ENCODE measurements at places on chromosomes 4 and X.

DNA sequence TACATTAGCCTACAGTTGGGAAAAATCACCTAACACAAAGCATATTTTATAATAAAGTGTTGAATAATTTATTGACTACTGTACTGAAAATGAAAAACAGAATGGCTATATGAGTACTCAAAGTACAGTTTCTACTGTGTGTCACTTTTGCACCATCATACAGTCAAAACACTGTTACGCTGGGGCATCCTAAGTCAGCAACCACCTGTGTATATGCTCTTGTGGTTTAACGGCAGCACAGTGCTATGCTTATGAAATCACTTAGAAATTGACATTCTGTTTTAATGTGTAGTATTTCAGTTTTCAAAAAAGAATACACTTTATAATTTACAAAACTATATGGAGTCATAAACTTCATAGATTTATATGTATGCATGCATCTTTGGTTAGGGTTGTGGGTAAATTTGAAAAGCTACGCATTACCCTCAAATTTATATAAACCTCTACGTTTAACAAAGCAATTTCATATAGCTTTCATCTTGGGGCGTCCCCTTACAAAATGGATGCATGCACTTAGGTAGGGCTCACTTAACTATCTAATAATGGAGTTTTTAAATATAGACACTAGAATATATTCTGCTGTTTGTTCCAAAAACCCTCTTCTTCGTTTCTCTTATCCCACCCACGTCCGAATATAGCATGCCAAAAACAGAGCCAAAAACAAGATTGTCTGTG lies 690 bp upstream of the NEIL3 start:
- H3K4me3 ChIP-seq: peak overlapping the region; percentile 70
- no peaks in the 10 kb centered on the region for H3K27me3 ChIP-seq

DNA sequence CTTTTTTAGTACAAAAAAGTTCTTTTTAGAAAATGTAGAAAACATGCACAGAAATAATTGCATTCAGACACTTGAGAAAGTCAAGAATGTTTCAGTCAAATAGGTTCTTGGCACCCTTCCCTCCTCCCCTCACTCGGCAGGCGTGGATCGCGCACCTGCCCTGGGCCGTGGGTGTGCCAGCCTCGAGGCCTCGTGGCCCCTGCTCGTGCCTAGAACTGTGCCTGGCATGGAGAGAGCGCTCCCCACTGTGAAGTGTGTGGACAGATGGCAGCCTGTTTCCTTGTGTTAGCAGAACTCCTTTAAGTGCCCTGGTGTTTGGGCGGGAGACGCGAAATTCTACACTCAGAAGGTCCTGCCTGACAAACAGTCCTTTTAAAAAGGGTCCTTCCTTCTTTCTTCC lies 14.7 kb downstream of the RGS12 start:
- H3K27ac ChIP-seq: no peak overlapping the region
- no peak for DNase-seq
- peaks cover 33% of the 10 kb centered on the region for H3K4me1 ChIP-seq
- no peaks in the 10 kb centered on the region for H3K36me3 ChIP-seq

DNA sequence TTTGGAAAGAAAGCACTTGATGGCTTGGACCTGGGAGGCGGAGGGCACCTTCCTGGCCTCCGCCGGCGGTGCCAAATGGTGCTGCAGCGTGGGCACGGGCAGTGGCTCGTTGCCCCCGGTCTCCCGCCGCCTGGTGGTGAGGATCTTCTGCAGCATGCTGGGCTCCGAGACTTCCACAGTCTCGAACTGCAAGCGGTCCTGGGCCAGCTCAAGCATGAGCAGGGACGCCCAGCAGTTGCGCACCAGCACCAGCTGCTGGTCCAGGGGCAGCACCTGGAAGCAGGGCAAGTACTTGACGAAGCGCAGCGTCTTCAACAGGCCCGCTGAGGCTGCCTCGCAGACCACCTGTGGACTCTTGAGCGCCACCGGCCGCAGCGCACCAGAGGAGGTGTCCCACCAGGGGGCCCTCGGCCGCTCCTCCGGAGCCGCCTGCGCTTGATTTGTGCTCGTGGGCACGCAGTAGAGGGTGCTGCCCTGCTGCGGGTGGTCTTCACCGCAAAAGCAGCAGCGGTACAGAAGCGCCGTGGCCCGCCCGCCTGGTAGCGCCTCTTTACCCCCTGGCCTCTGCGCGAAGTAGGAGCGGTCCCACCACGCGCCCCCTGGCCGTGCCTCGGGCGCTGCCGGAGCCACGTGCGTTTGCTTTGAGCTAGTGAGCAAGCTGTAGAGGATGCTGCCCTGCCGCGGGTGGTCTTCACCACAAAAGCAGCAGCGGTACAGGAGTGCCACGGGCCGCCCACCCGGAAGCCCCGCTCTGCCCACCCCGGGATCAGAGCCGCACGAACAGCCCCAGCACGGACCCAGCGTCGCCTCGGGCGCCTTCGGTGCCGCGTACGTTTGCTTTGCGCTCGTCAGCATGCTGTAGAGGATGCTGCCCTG lies 689 bp downstream of the NR0B1 start:
- no peaks in the 10 kb centered on the region for H3K27me3 ChIP-seq
- peak overlapping the region; percentile 82 for H3K27ac ChIP-seq
- H3K4me3 ChIP-seq: peak overlapping the region; percentile 70
- peak; percentile 79 for DNase-seq
- H3K36me3 ChIP-seq: peaks cover 28% of the 10 kb centered on the region
- H3K4me1 ChIP-seq: peaks cover 18% of the 10 kb centered on the region

DNA sequence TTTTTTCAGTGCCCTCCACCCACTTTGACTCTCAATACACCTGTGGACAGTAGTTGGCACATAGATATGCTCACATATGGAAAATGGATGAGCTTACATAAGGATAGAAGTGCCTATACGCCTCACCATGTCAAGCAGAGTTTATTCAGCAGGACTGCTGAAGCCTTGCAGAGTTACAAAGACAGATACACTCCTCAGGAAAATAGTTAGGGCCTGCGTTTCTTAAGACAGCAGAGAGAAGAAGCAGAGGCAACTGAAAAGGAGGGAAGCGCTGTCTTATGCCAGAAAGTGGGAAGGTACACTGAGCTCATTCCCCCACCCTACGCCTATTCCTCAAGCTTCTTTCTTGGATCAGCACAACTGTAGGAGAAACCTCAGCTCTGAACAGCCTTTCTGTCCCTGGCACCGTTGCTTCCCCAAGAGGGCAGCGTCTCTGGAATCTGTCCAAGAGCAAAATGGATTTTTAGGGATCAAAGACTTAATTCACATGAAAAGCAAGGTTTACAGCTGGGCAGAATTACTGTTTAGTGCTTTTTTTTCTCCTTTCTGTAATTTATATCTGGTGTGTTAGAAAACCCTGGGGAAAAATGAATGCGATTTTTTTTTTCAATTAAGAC lies 37.3 kb upstream of the MBTPS2 start:
- H3K27me3 ChIP-seq: no peaks in the 10 kb centered on the region
- H3K27ac ChIP-seq: no peak overlapping the region
- peak; percentile 1 for DNase-seq
- no peaks in the 10 kb centered on the region for H3K4me1 ChIP-seq

- no peak overlapping the region for H3K27ac ChIP-seq
- no peaks in the 10 kb centered on the region for H3K27me3 ChIP-seq
- H3K36me3 ChIP-seq: no peaks in the 10 kb centered on the region
- H3K4me3 ChIP-seq: no peak overlapping the region
These were observed 181.6 kb upstream of the NOCT start for GRCh38 chr4:138833974-138834373.

DNA sequence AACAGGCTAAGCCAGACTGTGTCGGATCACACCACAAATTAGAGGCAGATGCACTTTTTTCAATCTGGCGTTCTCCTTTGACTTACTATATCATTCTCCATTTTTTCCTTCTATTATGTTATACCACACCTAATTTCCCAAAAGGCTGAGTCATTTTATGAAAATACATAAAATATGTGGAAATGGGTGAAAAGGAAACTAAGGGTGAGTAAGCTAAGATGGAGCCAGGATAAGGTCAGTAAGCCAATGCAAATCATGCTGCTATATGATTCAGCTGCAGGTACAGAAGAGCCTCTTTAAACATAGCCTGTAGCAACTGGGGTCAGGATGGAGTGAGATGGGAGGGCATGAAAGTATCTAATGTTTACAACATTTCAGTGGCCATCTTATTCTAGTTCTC lies 94.0 kb upstream of the TEX13A start:
- no peak for DNase-seq
- no peaks in the 10 kb centered on the region for H3K36me3 ChIP-seq
- H3K4me3 ChIP-seq: no peak overlapping the region

GRCh38 chr4:126777649-126778048 lies 855.1 kb upstream of the INTU start:
- DNase-seq: peak; percentile 2
- peaks cover 43% of the 10 kb centered on the region for H3K27me3 ChIP-seq
- no peaks in the 10 kb centered on the region for H3K4me1 ChIP-seq
- H3K4me3 ChIP-seq: no peak overlapping the region
- no peaks in the 10 kb centered on the region for H3K36me3 ChIP-seq
- H3K27ac ChIP-seq: no peak overlapping the region

Data from A673 (cell line).